ENCODE measurements at places on chromosomes 6 and 20. TPM values are rescaled to one million over a fixed set of nuclear protein-coding genes. Genes with fewer than 3 reads are reported as not detected.

MYLK2 gene
- total RNA-seq = 0.21 TPM

- no peak overlapping the region for H3K4me3 ChIP-seq
- H3K27me3 ChIP-seq = no peaks in the 10 kb centered on the region
- peaks cover 3% of the 10 kb centered on the region for H3K4me1 ChIP-seq
- no peak overlapping the region for H3K27ac ChIP-seq
- no peak for DNase-seq
These were observed 6.6 kb downstream of the ALDH5A1 start for GRCh38 chr6:24501374-24501773.

ERVFRD-1 gene
- not detected for total RNA-seq

GRCh38 chr6:137039010-137039409, 5.8 kb downstream of the IL20RA start:
- no peak overlapping the region for H3K4me3 ChIP-seq
- DNase-seq = no peak
- H3K36me3 ChIP-seq = no peaks in the 10 kb centered on the region
- H3K27ac ChIP-seq = no peak overlapping the region
- H3K27me3 ChIP-seq = peaks cover 70% of the 10 kb centered on the region

DNA sequence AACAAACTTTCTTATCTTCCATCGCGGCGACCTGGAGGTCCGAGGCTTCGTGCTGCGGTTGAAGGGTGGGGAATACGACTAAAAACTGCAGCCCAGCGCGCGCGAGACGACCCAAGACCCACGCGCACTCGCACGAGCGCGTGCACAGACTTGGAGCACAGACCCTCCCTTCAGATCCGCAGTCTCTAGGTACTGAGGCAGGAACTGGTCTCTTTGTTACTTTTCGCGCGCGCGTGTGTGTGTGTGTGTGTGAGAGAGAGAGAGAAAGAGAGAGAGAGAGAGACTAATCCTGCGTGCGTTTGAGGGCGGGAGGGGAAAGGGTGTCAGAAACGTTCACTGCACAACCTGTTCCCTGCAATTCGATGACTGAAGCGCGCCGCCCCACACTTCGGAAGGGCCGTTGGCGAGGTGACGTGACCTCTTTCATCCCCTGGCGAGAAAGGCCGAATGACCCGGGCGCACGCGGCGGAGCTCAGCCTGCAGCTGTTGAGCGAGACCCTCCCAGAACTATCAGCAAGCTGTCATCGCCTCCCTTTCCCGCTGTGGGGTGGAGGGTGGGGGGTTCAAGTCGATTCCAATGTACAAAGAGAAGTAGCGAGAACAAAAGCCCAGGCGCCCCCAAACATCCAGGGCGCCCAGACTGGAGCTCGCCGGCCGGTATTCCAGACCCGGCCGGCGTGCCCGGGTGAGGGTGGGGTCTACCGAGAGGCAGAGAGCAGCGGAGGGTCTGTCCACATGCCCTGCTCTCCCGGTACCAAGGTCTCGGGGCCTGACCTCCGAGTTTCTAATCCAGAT, 1.5 kb upstream of the TUBB2B start:
- peaks cover 89% of the 10 kb centered on the region for H3K27me3 ChIP-seq
- H3K36me3 ChIP-seq = no peaks in the 10 kb centered on the region
- H3K27ac ChIP-seq = peak overlapping the region; percentile 0
- no peak for DNase-seq

DNA sequence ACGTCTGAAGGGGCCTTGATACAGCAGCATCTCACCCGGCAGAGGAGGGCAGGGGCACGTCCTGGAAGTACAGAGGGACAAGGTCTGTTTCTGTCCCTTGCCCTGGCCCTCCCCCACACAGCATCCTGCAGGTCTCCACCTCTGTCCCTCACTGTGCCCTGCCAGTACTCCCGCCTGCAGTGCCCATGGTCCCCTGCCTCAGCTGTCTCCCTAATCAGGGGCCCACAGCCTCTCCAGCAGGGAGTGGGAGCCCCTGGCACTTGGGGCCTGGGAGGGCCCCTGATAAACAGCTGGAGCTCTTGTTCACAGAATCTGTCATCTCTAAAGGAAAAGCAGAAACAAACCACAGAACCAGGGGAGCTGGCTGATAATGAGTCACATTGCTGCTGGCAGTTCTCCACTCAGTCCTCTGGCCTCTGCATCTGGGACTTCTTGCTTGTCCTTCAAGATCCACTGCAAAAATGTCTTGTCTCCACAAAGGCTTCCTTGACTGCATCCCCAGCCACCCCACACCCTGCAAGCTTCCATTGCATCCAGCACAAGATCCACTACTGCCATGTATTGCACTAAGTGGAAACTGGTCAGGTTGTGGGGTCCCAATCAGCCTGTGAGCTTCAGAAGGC, 33.2 kb upstream of the TAF8 start:
- H3K4me3 ChIP-seq = peak overlapping the region; percentile 60
- DNase-seq = peak; percentile 67
- H3K36me3 ChIP-seq = peaks cover 41% of the 10 kb centered on the region
- peak overlapping the region; percentile 93 for H3K27ac ChIP-seq

- H3K36me3 ChIP-seq = no peaks in the 10 kb centered on the region
- no peaks in the 10 kb centered on the region for H3K4me1 ChIP-seq
- H3K4me3 ChIP-seq = no peak overlapping the region
- peaks cover 18% of the 10 kb centered on the region for H3K27me3 ChIP-seq
These were observed 177.0 kb upstream of the PRDM1 start for GRCh38 chr6:105909106-105909505.

RAB44 gene
- total RNA-seq = not detected

DEFB119 gene
- not detected for total RNA-seq

- H3K36me3 ChIP-seq = no peaks in the 10 kb centered on the region
- H3K27ac ChIP-seq = no peak overlapping the region
- H3K4me1 ChIP-seq = peaks cover 11% of the 10 kb centered on the region
- H3K4me3 ChIP-seq = no peak overlapping the region
- DNase-seq = no peak
These were observed 1.6 kb upstream of the RAET1E start for GRCh38 chr6:149899486-149899885.

DNA sequence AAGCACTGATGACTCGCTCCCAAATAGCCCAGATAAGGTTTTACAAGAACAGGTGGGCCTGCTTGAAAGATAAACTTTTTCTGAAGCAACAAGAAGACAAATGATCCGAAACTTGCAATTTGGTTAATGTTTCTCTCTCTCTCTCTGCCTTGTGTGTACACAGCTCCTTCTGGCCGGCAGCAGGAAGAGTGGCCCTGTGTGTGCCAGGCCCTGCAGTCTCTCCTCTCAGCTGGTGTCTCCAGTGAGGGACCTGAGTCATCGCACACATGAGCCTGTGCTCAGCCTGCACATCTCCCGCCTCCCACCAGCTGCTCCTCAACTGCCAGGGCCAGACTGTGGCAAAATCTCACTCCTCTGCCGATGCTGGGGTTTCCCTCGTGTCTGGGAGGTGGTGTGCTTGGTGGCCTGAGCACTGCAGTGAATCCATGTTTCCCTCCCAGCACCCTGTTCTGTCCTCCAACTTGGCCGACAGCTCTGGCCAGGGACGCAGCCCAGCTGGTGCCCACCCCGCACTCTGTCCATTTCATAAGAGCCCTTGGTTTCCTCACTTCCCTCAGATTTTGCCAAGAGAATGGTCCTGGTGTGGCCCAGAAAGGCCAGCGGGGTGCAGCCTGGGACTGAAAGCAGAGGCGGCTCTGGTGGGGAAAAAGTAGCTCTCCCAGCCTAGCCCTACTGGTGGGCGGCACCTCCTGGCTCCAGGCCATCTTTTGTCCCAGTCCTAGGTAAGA, 49.4 kb downstream of the ERMARD start:
- peaks cover 72% of the 10 kb centered on the region for H3K27me3 ChIP-seq
- no peaks in the 10 kb centered on the region for H3K36me3 ChIP-seq
- DNase-seq = no peak
- H3K4me3 ChIP-seq = no peak overlapping the region
- H3K4me1 ChIP-seq = peaks cover 33% of the 10 kb centered on the region
- no peak overlapping the region for H3K27ac ChIP-seq

GRCh38 chr20:25037288-25038102, 20.4 kb downstream of the ACSS1 start:
- no peak for DNase-seq
- H3K27me3 ChIP-seq = no peaks in the 10 kb centered on the region
- H3K27ac ChIP-seq = peak overlapping the region; percentile 77

GRCh38 chr6:38509713-38510112, 130.0 kb downstream of the BTBD9 start:
- H3K36me3 ChIP-seq = no peaks in the 10 kb centered on the region
- no peak overlapping the region for H3K4me3 ChIP-seq
- no peak for DNase-seq
- no peaks in the 10 kb centered on the region for H3K27me3 ChIP-seq
- H3K4me1 ChIP-seq = peaks cover 4% of the 10 kb centered on the region

SSTR4 gene
- total RNA-seq = not detected

GRCh38 chr20:59781226-59781625, 152.2 kb downstream of the SYCP2 start:
- no peaks in the 10 kb centered on the region for H3K27me3 ChIP-seq
- DNase-seq = no peak
- no peak overlapping the region for H3K27ac ChIP-seq

- H3K36me3 ChIP-seq = no peaks in the 10 kb centered on the region
- no peaks in the 10 kb centered on the region for H3K4me1 ChIP-seq
- DNase-seq = no peak
- no peaks in the 10 kb centered on the region for H3K27me3 ChIP-seq
These were observed 69.7 kb downstream of the TCP11 start for GRCh38 chr6:35071347-35071994.

DNA sequence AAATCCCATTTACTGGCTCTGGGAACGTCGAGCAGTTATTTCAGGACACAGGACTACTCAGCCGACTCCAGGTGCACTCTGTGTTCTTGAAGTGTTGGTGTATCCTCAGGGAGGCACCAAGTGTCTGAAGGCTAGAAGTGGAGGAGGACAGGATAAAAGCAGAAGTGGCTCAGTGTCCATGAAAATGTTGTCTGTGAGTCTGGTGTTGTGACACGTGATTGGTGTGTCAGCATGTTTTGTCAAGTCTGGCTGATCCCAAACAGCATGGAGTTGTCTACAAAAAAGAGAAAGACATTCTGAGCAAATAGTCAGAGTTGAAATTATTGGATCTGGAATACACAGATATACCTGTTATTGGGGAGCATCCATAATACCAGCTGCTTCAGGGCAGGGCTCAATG, 30.3 kb downstream of the SCGN start:
- no peak overlapping the region for H3K27ac ChIP-seq
- no peak overlapping the region for H3K4me3 ChIP-seq
- peaks cover 13% of the 10 kb centered on the region for H3K27me3 ChIP-seq
- H3K4me1 ChIP-seq = no peaks in the 10 kb centered on the region

DNA sequence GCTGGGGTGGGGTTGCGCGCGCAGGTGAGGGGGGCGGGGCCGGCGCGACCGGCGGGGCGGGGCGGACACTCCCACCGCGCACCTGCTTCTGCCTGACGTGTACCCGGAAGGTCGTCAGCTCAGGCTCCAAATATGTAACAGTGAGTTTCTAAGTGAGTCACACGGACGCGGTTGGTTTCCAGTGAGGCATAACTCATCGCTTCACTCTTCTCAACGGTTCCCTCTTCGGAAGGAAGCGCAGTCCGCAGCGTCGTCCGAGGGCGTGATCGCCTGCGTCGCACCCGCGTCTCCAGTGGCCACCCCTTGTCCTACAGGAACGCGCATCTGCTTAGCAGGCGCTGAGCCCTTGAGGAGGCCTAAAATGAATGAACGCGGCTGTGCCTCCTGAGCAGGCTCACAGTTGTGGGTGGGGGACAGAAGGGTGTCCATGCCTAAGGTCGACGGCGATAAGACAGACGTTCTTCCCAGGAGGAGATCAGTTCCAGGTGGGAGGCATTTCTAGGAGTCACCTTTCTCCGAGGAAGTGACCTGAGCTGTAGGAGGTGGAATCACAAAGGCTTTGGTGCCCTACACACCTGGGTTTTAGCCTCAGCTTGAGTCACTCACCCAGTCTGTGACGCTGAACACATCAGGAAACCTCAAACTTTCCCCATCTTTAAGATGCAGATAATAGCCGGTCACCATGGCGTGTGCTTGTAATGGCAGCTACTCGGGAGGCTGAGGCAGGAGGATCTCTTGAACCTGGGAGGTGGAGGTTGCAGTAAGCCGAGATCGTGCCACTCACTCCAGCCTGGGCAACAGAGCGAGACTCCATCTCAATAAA, 50.9 kb upstream of the EZR start:
- H3K27ac ChIP-seq = peak overlapping the region; percentile 99

GRCh38 chr6:97445407-97445806, 162.4 kb upstream of the MMS22L start:
- peaks cover 23% of the 10 kb centered on the region for H3K27me3 ChIP-seq
- no peak overlapping the region for H3K27ac ChIP-seq
- no peaks in the 10 kb centered on the region for H3K36me3 ChIP-seq
- no peak overlapping the region for H3K4me3 ChIP-seq
- no peaks in the 10 kb centered on the region for H3K4me1 ChIP-seq

LGSN gene
- not detected for total RNA-seq

OLIG3 gene
- total RNA-seq = 0.21 TPM

DNA sequence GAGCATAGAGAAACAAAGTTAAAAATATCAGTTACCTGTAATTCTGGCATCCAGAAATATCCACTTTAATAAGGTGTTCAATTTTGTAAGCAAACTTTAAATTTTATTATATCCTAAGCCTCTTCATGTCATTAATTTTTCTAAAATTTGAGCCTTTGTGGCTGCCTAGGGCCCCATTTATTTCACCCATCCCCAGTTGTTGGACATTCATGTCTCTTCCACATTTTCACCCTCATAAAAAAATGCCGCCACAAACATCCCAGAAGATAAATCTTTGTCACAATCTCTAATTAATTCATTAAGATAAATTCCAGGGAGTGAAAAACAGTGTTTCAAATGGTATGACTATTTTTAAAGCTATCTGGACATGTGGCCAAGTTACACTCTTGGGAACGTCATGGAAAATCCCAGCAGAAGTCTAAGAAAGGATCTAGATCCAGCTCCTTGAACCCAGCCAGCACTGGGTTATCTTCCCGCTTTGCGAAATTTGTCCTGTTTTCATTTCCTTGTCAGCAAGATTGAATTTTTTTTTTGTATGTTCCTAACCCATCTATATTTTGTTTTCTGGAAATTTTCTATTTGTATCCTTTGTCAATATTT, 97.2 kb downstream of the TMEM242 start:
- DNase-seq = no peak
- H3K36me3 ChIP-seq = no peaks in the 10 kb centered on the region
- H3K4me1 ChIP-seq = peaks cover 27% of the 10 kb centered on the region
- no peak overlapping the region for H3K27ac ChIP-seq
- H3K4me3 ChIP-seq = no peak overlapping the region

GRCh38 chr20:62997417-62998035, 9.2 kb downstream of the BHLHE23 start:
- no peaks in the 10 kb centered on the region for H3K4me1 ChIP-seq
- no peak for DNase-seq
- H3K36me3 ChIP-seq = no peaks in the 10 kb centered on the region
- peaks cover 51% of the 10 kb centered on the region for H3K27me3 ChIP-seq
